Upper lobe of left lung (tissue), 6 donors: ENCODE measurements at places on chromosomes 1 and 21. TPM values are rescaled to one million over a fixed set of nuclear protein-coding genes. Genes with fewer than 3 reads are reported as not detected.

ZBED6 gene
- 15.0 TPM for total RNA-seq

SHE gene
- 30.0 TPM for total RNA-seq

PM20D1 gene
- 0.34 TPM for total RNA-seq

SYT14 gene
- total RNA-seq, result not detected

HSD3B1 gene
- not detected for total RNA-seq

DNA sequence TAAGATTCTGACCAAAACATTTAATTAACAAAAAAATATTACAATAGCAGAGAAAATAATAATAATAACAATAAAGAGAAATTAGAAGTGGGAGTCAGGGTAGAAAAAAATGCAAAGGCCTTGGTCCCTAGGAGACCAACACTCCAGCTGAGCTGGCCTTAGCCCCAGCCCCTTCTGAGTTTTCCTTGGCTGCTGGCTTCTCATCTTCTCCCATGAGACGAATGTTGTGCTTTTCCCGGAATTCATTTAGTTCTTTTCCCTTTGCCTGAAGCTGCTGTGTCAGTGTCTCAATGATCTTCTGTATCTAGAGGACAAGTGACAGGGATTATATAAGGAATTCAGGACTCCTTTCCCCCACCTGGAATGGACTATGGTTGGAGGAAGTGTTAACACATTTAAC is 2.4 kb downstream of the KLHDC9 start:
- no peak for DNase-seq

GRCh38 chr1:161033751-161034150 is 5.0 kb downstream of the TSTD1 start:
- no peak for DNase-seq

DNA sequence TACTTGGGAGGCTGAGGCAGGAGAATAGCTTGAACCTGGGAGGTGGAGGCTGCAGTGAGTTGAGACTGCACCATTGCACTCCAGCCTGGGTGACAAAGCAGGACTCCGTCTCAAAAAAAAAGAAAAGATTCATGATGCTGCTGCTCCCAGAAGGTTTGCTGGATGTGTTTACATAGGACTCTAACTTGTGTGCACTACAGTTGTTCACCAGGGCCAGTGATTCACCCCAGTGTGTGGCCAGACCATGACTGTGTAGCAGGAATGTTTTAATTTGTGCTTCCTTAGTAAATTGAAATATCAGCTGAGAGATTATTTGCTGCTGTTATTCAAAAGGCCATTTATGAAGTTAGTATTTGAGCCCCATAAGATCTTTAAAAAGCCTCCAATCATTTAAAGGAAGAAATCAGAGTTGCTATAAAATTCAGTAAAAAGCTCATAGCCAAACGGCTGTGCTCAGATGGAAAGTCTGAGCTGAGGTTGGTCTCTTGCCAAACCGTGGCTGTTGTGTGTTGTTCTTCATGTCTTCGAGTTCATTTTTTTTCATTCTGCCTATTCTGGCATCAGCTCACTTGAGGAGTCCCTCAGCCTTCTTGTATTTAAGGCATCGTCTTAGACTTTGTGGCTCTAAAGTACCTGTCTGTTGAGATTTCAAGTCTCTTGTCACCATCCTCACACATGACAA is 18.1 kb upstream of the PGD start:
- DNase-seq, result no peak

- DNase-seq, result no peak
Observed at GRCh38 chr1:230592848-230593414, 49.4 kb upstream of the COG2 start.

DNA sequence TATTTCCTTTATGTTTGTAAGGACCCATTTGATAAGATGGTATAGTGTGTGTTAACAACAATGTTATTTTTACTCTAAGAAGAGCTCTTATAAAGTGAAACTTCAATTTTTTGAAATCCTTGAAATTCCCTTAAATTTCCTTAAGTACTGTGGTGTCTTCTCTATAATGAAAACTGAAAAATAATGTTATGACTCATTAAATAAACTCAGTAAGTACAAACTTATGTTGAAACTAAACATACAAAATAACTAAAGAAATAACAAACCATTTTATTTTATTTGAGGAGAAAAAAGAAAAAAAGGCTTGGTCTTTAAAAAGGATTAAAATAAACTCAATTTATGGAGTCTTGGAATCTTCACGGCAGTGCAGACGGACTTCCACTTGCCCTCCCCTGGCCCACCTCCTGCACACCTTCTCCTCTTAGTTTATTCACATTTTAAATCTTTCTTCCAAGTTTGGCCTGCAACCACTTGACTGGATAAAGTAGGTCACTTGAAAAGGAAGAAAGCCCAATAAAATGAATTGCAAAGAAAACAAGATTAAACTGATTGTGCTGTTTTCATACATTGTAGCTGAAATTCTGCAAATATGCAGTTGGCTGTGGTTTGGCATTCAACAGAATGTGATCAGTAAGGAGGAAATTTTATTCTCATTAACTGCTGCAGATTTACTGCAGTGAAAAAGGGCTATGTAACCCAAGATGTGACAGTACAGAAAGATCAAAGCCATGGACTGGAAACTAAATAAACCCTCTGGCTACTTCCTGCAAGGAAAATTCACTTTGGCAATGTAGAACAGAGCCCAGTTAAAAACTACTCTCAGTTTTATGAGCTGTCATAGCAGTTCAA is 48.5 kb upstream of the SCYL3 start:
- DNase-seq, result no peak

GRCh38 chr1:23537296-23537973 is 6.4 kb upstream of the E2F2 start:
- DNase-seq, result no peak
